ENCODE measurements at places on chromosomes 7 and 10.

GRCh38 chr7:4845740-4846142, 16.1 kb downstream of the PAPOLB start:
- DNase-seq, result peak; percentile 73

GRCh38 chr10:78814407-78814806, 254.4 kb upstream of the ZMIZ1 start:
- no peak for DNase-seq

GRCh38 chr10:113131613-113132261, 181.7 kb downstream of the TCF7L2 start:
- no peak for DNase-seq

- DNase-seq, result no peak
These were observed 29.0 kb downstream of the DHTKD1 start for GRCh38 chr10:12097791-12098190.

- DNase-seq, result no peak
These were observed 111.6 kb upstream of the GLI3 start for GRCh38 chr7:42348631-42349030.

DNA sequence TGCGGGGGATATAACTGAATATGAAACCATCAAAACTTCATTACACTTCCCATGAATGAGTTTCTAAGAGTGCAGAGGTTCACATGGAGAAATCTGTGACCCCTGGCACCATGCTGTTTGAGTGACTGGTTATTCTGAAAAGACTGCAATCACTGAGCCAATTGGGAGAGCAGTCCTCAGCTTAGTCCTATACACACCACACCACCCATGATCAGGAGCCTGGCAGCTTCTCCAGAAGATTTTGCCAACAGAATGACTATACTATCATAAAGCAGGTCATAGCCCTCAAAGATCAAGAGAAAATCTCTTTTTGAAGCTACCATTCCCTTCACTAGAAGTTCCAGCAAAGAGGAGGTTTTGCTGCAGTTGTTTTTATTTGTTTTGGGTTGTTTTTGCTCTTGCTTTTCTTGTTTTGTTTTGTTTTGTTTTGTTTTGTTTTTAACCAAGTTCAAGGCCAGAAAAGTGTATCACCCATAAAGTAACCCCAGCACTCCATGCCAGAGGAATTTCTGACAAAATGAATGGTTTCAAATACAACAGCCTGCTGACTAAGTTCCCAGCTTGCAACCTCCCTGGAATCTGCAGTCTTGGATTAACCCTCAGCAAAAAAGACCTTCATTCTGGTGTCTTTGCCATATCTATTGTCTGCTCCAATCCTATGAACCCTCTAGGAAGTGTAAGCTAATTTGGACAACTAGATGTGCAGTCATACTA, 19.7 kb upstream of the HGF start:
- DNase-seq, result no peak

- no peak for DNase-seq
These were observed 134.5 kb downstream of the TRIL start for GRCh38 chr7:28823582-28823981.

- DNase-seq, result no peak
These were observed 491.0 kb downstream of the LRMDA start for GRCh38 chr10:75922435-75922834.

DNA sequence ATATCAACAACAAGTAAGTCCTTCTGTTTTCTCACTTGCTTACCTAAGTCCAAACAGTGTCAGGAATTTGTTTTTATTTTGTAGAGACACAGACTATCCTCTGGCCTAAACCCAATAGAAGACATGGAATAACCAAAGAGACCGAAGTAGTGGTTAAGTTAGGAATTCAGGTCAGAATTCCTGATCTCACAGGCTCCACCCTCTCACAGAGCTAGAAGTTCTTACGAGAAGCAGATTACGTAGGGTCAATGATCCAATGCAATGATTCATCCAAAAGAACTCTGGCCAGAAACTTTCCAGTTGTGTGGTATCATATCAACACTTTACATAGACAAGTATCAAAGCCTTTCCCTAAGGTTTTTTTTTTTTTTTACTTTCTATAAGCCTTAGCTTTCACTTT, 73.8 kb downstream of the IQUB start:
- DNase-seq, result no peak

GRCh38 chr10:60368875-60369546, 20.7 kb downstream of the ANK3 start:
- no peak for DNase-seq

- no peak for DNase-seq
These were observed 116.0 kb downstream of the SLIT1 start for GRCh38 chr10:97069576-97070362.

All from NCI-H1436 treated with DMSO at 0.1 percent for 48 hours (cell line).